D341Med (cell line): ENCODE measurements at places on chromosomes 12 and 14.

DNA sequence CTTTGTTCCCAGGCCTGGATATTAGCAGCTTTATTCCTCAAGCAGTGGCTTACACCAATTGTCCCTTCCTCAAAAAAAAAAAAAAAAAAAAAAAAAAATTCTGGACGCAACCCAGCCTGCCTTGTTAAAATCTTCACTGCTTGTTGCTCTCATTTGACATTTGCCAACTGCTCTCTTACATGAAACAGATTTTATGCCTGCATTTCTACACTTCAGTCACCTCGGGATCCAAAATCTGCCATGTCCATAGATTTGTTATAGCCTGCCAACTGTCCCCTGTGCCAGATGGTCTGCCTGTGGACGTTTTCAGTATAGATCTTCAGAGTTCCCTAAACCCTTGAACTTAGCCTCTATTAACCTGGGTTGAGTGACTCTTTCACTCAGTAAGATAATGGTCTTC lies 651.5 kb downstream of the FSCB start:
- DNase-seq: no peak

DNA sequence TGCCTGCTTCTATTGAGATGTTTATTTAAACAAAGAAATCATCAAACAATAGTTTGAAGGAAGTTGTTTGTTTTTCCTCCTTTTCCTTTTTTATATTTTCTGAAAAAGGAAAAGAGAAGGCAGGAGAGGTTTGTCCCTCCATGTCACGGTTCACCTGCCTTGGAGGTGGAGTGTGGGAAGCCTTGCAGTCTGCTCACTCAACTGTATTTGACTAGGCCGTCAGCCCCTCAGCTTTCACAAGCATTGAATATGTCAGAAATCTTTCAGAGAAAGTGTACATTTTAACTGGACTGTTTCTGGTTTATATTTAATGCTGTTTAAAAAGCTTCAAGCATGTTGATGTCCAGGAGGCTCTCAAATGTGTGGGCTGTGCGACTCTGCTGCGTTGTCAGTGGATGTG lies 370.4 kb downstream of the NPAS3 start:
- no peak for DNase-seq

DNA sequence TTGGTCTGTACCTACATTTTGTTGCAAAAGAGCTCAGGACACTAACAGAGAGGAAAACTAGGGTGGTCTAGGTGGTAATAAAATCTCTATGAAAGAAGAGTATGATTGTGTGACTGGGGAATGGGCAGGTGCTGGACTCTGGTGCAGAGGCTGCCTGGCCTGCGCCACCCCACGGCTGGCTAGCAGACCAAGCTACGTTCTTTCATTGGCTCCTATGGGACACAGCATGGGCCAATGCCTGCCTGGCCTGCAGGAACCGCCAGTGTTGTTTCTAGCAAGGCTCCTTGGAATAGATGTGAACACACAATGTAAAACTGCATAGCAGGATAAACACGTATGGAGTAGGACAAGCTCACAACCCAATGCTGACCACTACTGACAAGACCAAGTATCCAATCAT lies 51.7 kb upstream of the CORO1C start:
- DNase-seq: no peak

GRCh38 chr12:89192429-89192828 lies 159.9 kb downstream of the DUSP6 start:
- no peak for DNase-seq

- DNase-seq: peak; percentile 64
Measured at GRCh38 chr12:109589240-109589590, 15.6 kb downstream of the MVK start.

DNA sequence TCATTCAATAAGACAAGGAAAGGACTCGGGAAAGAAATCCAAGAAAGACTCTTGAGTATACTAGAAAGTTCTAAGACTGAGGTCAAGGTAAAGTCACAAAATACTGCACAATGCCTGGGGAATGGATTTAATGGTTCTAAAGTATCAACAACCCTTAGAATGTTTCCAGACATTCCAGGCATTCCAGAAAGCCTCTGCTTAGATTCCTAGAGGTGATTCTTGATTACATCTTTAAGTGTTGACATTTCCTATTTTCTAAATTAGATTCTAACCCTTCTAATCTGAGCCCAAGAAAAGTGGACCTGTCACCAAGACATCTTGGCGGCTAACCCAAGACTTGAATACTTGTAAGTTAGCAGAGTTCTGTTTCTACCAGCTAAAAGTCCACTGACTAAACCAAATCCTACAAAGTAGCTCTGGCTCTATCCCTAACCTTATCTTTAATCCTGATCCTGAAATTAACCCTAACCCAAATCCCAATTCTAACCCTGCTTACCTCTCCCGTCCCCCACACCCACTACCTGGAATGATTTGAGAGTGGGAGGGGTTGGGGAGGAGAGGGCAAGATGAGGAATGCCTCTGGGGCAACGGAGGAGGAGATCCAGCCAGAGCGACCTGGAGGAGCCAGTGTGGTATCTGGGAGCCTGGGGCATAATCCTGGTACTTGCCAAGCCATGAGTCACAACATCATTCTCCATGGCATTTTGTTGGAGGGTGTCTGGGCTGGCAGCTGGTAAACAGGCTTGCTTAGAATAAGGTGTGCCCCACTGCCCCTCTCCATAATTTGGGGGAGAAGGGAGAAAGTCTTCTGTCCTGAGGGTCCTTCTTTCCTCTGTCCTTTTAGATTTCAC lies 93.4 kb upstream of the HOXC13 start:
- no peak for DNase-seq

DNA sequence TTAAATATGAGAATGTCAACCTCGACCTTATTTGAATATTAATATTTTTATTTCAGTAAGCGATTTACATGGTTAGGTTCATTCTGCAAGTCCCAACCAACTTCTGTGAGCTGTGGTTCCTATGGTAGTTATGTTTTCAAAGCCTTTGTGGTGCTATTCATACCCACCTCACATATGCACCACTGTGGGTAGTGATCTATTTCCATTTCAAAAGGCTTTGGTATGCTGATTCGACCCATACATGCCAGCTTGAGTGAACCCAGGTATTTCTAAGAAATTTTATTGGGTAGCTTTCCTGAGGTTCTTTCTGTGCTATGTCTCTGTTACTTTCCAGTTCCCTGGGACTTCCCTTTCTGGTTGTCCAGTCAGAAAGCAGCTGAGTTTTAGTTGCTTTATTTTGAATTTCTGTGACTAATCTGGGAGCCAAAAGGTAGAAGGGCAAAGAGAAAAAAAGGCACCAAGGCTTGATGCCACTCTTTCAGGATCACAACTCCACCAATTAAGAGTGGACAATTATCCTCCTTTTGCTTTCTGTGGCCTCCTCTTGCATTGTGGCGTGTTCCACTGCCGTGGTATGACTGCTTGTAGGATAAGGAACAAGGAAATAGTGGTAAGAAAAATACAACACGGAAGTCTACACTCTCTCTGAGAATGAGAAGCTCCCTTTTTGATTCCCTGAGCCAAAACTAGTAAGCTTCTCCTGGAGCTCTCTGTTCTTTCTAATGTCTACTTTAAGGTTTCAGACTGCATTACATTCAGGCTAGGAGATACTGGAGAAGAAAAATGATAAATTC lies 729.1 kb downstream of the NOVA1 start:
- DNase-seq: no peak

- DNase-seq: no peak
Measured at GRCh38 chr14:79179985-79180384, 1009.8 kb downstream of the NRXN3 start.

DNA sequence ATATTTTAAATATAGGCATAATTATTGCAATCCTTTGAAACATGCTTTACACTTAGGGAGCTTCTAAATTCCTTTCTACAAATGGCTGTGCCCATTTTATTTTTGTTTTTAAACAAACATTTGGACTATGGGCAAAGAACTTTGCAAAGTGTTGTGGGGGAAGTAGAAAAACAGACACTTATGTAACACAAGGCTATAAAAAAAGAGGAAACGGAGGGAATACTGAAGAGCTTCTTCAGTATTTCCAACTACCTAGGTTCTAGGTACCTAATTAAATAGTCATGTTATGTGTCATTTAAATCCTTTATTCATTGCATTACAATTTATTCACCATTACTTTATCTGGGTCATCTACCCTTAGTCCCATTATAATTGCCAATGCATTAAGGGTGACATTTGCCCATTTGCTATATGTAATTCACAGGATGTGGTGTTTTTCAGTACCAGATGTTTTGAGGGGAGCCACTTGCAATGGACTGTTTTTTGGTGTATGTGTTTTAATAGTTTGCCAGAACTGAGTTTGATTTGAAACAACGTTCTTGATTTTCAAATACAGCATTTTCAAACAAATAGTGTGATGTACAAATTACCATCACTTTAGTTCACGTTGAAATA lies 1.5 kb upstream of the MSRB3 start:
- no peak for DNase-seq

GRCh38 chr14:65949711-65950516 lies 536.3 kb upstream of the CCDC196 start:
- DNase-seq: no peak

DNA sequence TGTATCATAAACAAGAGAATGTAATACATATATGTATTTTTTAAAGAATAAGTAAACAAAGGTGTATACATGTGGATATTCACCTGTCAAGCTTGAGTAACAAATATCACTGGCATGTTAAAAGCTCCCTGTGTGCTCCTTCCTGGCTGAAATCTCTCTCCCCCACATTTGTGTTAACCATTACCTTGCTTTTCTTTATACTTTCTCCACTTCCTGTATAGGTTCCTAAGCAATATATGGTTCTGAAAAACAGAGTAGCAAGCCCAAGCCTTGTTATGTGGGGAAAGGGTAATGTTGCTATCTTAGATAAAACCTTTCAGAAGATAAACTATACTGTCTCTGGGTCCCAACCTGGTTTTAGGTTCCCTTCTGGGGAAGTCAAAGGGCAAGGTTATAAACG lies 32.3 kb upstream of the TBC1D30 start:
- DNase-seq: no peak

- peak; percentile 35 for DNase-seq
Measured at GRCh38 chr12:15788233-15789219, 662 bp downstream of the EPS8 start.

- no peak for DNase-seq
Measured at GRCh38 chr14:34403646-34404045, 58.4 kb downstream of the SPTSSA start.

DNA sequence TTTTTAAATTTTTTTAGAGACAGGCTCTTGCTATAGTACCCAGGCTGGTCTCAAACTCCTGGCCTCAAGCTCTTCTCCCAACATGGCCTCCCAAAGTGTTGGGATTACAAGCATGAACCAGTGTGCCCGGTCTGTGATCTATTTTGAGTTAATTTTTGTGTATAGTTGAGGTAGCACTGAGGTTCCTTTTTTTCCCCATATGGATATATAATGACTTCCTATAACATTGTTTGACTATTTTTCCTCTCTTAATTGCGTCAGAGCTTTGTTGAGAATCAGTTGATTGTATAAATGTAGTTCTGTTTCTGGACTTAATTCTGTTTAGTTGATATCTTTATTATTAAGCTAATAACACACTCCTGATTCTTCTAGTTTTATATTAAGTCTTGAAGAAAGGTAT lies 8.6 kb upstream of the M6PR start:
- no peak for DNase-seq

- DNase-seq: no peak
Measured at GRCh38 chr12:2482938-2483660, 311.7 kb upstream of the FKBP4 start.

DNA sequence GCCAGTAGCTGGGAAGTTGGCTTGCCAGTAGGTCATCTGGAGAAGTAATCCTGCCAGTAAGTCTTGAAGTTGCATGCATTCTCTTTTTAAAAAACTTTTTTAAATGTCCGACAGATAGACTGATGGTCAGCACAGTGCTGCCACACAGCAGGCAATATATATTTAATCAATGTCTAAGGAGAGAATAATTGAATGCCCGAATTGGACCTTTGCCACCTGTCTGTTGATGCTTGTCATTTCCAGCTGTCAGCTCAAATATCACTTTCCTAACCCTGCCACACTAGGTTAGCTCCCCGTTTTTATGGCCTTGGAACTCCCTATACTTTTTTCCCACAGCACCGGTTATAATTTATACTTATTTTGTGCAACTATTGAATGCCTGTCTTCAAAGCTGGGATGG lies 2.1 kb upstream of the SLC15A4 start:
- no peak for DNase-seq

GRCh38 chr14:84144166-84144565 lies 1385.8 kb upstream of the FLRT2 start:
- DNase-seq: no peak

GRCh38 chr12:9706086-9706685 lies 26.7 kb downstream of the CLECL1 start:
- no peak for DNase-seq

DNA sequence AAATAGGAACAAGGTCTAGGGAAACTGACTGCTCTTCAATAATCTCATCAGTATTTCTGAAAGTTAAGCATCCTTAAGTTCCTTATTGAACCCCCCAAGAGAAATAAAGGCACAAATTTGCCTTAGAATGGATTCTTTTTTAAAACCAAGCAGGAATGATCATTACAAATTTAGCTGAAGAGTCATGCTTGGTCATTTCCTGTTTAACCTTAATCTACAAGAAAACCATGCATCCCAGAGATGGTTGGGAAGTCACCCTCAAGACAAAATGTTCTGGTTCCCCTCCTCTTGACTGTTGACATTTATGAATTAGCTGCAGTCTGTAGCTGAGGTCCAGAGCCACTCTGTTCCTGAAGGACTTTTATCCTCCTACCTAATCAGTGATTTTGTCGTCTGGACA lies 291.8 kb upstream of the G2E3 start:
- no peak for DNase-seq

DNA sequence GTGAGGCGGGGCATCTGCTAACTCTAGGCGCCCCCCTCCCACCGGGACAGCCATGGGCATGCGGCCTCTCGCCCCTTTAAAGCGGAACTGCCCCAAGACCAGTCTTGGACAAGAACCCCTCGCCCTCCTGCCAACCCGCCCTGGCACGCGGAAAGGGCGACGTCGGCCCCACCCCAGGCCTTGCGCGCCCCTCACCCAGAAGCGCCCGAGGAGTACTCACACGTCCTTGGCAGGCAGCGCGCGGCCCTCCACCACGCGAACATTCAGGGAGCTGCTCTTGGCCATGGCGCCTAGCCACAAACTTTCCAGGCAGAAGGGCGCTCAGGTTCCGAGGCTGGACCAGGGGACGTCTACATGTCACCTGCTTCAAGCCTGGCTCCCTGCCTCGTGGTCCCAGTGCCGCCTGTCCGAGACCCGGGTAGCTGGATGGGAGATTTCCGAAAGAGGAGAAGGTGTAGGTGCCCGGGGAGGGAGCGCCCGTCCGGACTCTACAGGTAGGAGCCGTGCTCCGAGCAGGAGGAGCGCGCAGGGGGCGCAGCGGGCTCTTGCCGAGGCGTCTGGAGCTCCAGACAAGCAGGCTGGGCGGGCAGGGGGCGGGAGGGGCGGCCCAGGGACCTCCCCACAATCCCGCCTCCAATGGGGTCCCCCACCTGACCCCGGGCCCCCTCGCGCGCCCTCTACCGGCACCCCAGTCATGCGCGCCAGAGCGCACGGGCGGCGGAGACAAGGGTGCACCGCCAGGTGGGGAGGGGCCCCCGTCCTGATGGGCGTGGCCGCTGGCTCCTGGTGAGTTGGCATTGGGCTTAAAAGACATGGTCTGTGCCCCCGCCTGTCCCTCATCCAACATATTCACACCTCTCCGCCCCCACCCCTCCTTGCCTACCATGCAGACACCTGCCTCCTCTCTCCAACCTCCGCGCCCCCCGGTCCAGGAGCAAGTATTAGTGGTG lies at the start of gene RASAL1:
Gene RASAL1 (minus strand): TSS at position 584 of the 950 bp plus-strand sequence. CDS start 299 bp downstream, at position 285.
- DNase-seq: peak; percentile 82

- DNase-seq: no peak
Measured at GRCh38 chr14:53603994-53604393, 352.6 kb downstream of the BMP4 start.

GRCh38 chr12:52778833-52779232 lies 1.7 kb upstream of the KRT76 start:
- DNase-seq: no peak
